ENCODE measurements at places on chromosomes 12 and 14. TPM values are rescaled to one million over a fixed set of nuclear protein-coding genes. Genes with fewer than 3 reads are reported as not detected.

Gene ARG2
- 1.9 TPM for total RNA-seq

Gene ATXN2
- total RNA-seq, result 56.2 TPM

Gene NGDN
- total RNA-seq, result 74.9 TPM

Gene NKX2-8
- total RNA-seq, result 3.1 TPM

Gene PAX9
- total RNA-seq, result 2.0 TPM

Gene HOTAIR
- 0.25 TPM for total RNA-seq

Gene ASB8
- 14.0 TPM for total RNA-seq

Gene MYL2
- 0.54 TPM for total RNA-seq

Gene ABCB9
- total RNA-seq, result 10.2 TPM

Gene KRT74
- not detected for total RNA-seq

Gene GPR84
- 0.15 TPM for total RNA-seq

Gene PMEL
- total RNA-seq, result 1.1 TPM

Gene SMOC1
- total RNA-seq, result 17.4 TPM

Gene SNAPC1
- total RNA-seq, result 12.0 TPM

Gene DACT1
- 0.64 TPM for total RNA-seq

Gene PTPN6
- 11.7 TPM for total RNA-seq

Gene BTG1
- 64.1 TPM for total RNA-seq

Gene KERA
- not detected for total RNA-seq

Gene TEAD4
- 39.4 TPM for total RNA-seq

Gene FSCB
- total RNA-seq, result not detected

Gene ATF7IP
- total RNA-seq, result 4.4 TPM

Gene HIP1R
- 26.3 TPM for total RNA-seq

Gene KRT6C
- total RNA-seq, result not detected

Gene TAS2R7
- not detected for total RNA-seq

Gene MGP
- total RNA-seq, result not detected

Gene RILPL1
- total RNA-seq, result 10.4 TPM

Gene RNASE2
- total RNA-seq, result not detected

Gene ST8SIA1
- total RNA-seq, result not detected

Gene AACS
- 20.2 TPM for total RNA-seq

Gene PRIMA1
- total RNA-seq, result 0.44 TPM

Gene CLEC6A
- not detected for total RNA-seq

Gene WDR89
- 8.3 TPM for total RNA-seq

Gene CAPZA3
- not detected for total RNA-seq

Gene GPD1
- 0.14 TPM for total RNA-seq

Gene ADAM20
- not detected for total RNA-seq

Gene MSI1
- total RNA-seq, result 1.6 TPM

Gene IFNG
- total RNA-seq, result not detected

Gene BTBD7
- total RNA-seq, result 10.3 TPM

Gene SYT1
- total RNA-seq, result 5.3 TPM

Gene FANCM
- 4.7 TPM for total RNA-seq

Gene PTPN21
- 9.0 TPM for total RNA-seq

Gene EML5
- total RNA-seq, result 0.43 TPM

Gene KRT81
- 4,151 TPM for total RNA-seq

Gene ZBTB1
- total RNA-seq, result 23.8 TPM

Gene TMEM119
- 0.06 TPM for total RNA-seq

Gene TAS2R46
- not detected for total RNA-seq

Gene SYNE2
- 10.5 TPM for total RNA-seq

Gene GNG2
- 3.4 TPM for total RNA-seq

Gene MYO1H
- not detected for total RNA-seq

Gene DEGS2
- total RNA-seq, result 3.3 TPM

Gene MTRFR
- total RNA-seq, result 17.4 TPM

Gene RNF212B
- not detected for total RNA-seq

Gene PZP
- not detected for total RNA-seq

Gene RPL10L
- total RNA-seq, result not detected

Gene PPP1R3E
- 2.8 TPM for total RNA-seq

Gene ASCL1
- total RNA-seq, result not detected

Measured in A549 treated with Mapracorat at 1 μM for 4 hours (cell line).